ENCODE measurements at places on chromosomes 3 and 15.

DNA sequence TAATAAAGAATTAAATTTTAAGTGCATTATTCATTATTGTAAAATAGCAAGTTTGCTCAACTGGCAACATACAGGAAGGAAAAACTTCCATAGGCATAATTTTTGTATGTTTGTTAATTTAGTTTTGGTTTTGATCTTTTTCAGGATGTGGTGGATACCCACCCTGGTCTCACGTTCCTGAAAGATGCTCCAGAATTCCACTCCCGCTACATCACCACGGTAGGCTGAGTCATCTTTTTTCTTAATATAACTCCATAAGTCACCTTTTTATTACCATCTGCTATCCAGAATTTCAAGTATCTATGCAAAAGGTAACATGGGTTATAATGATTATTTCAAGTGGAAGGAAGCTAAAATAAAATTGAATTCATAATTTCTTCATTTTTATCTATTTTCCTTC is 104.8 kb downstream of the PPP2R3A start:
- no peak for DNase-seq

- no peak for DNase-seq
These were observed 105.2 kb upstream of the DPPA4 start for GRCh38 chr3:109442531-109442930.

GRCh38 chr3:184733971-184734608 is 22.2 kb upstream of the MAGEF1 start:
- no peak for DNase-seq

- DNase-seq = no peak
These were observed 273.0 kb downstream of the DIPK2A start for GRCh38 chr3:144244662-144245061.

DNA sequence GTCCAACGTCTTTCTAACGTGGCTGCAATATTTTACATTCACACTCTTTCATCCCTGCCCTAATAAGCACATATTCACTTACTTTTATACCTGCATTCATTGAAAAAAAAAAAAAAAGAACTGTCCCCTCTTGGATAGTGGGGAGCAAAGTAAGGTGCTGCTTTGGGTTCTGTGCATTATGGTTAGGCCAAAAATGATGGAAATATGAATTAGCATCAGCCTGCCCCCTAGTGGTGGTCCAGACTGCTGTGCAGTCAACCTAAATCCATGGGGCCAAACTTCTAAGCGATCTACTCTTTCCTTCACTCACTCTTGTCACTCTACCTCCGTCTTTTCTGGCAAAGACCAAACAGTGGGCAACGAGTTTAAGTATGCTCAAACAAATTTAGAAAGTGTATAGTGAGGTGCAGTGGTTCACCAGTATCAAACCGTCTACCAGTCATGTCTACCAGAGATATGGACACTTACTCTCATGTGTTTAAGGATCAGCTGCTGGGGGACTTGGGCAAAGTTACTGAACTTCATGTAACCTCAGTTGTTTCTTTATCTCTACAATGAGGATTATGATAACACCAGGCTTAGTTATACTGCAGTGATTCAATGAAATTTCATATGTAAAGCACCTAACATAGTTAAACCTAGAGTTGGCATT is 61.5 kb upstream of the GRM7 start:
- no peak for DNase-seq

DNA sequence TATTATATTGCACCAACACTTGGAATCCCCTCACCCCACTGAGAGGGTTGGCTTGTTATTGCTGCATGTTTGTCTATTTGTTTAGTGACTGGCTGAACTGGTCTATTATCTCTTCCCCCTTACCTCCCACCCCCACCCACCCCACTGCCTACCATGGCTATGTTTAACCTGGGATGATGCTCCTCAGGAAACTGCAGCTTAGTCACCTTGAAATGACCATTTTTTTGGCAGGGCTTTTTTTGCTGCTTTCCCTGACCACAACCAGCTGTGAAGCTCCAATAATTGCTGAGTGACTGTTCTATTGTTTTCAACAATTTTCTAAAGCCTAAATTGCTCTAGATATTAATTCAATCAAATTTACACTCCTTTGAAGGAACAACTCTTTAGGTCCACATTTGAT is 137.9 kb upstream of the CADM2 start:
- DNase-seq = no peak
